ENCODE measurements at places on chromosomes 2 and 18.
A peak's percentile ranks its signal among the peaks of the same experiment; 100 is the strongest.

GRCh38 chr2:145220496-145220895, 700.6 kb upstream of the ZEB2 start:
- no peak for DNase-seq

DNA sequence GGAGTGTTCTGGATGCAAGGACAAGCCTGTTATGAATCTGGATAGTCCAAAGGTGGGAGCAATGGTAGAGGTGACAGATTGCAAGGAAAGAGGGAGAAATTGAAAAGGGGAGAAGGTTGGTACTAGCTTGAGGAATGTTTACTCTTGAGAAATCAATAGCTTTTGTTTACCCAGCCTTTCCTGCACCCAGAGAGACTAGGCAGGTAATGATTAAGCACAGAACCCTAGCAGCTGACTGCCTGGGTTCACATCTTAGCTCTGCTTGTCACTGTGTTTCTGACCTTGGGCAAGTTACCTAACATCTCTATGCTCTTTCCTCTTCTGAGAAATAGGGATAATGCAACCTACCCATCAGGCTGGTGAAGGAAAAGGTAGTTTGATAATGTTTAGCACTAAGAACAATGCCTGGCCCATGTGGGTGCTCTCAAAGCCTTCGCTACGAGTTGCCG, 178.6 kb downstream of the MGAT5 start:
- DNase-seq, result no peak

GRCh38 chr2:214652473-214652872, 157.0 kb downstream of the BARD1 start:
- DNase-seq, result no peak

DNA sequence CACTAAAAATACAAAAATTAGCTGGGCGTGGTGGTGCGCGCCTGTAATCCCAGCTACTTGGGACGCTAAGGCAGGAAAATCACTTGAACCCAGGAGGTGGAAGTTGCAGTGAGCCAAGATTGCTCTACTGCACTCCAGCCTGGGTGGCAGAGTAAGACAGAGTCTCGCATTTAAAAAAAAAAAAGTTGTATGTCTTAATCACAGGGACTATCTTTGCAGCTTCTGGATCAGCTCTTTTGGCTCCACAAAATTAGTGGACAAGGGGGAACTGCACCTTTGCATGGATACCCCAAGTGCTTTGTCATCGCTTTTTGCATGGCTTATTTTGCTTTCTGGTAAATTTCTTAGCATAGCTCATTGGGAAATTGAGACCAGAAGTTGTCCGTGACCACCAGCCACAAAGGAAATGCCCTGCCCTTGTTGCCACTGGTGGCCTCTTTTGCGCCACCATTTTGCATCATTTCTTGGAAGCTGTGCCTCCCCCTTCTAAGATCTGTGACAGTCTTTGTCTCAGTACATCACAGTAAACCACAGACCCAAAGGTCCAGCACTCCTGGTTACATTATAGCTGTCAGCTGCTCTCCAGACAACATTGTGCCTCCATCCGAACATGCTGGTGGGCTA, 43.9 kb upstream of the PCBP1 start:
- peak; percentile 25 for DNase-seq

DNA sequence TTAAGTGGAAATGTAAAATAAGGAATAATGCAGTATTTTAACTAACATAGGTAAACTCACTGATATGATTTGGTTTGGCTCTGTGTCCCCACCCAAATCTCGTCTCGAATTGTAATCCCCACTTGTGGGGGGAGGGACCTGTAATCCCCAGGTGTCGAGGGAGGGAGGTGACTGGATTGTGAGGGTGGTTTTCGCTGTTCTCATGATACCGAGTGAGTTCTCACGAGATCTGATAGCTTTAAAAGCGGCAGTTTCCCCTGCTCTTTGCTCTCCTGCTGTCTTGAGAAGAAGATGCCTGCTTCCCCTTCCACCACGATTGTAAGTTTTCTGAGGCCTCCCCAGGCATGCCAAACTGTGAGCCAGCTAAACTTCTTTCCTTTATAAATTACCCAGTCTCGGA, 109.4 kb upstream of the LYPD6 start:
- DNase-seq, result no peak

DNA sequence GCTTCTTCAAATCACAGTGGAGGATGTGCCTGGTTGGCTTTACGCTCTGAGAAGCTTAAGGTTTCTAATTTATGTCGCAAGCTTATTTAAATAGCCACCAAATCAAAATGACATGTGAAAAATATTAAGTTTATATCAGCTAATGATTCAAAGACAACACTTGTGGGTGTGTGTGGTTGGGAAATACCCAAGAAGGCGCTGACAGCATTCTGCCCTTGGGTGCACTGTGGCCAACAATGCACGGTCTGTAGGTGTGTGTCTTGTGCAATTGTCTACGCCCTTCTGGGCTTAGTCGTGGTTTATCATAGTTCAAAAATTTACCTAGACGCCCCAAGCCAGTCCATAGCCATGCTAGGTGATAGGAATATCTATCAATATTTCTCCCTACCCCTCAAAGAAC, 60.9 kb downstream of the KCTD1 start:
- peak; percentile 16 for DNase-seq

GRCh38 chr18:31255953-31256352, 62.0 kb upstream of the DSG1 start:
- no peak for DNase-seq

- DNase-seq, result no peak
These were observed 164.8 kb downstream of the PRKCE start for GRCh38 chr2:45816272-45816671.

DNA sequence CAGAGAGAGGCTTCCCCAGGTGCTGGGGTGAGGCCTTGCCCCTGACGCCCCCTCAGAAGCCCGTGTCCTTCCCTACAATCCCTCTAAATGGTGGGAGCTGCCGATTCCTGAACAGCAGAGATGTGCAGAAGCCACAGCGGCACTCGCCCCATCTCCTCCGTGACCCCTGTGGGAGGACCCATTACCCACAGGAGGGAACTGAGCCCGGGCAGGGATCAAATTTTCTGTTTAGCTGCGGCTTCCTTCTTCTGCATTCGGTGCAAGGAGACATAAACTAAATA, 181.2 kb upstream of the RAB6C start:
- no peak for DNase-seq

DNA sequence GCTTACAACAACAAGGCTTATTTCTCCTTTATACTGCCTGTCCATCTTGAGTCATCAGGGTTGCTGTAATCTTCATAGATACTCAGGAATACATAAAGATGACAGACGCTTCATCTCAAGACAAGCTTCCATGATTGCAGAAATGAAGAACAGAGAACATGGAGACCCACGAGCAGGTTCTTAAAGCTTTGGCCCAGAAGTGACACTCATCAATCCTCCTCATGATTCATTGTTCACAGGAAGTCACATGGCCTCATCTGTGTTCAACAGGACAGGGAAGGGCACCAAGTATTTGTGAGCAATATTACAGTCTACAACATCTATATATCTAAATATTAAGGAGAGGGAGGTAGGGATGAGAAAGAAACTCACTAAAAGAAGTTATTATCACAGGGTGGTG, 36.5 kb upstream of the PGAP1 start:
- no peak for DNase-seq

DNA sequence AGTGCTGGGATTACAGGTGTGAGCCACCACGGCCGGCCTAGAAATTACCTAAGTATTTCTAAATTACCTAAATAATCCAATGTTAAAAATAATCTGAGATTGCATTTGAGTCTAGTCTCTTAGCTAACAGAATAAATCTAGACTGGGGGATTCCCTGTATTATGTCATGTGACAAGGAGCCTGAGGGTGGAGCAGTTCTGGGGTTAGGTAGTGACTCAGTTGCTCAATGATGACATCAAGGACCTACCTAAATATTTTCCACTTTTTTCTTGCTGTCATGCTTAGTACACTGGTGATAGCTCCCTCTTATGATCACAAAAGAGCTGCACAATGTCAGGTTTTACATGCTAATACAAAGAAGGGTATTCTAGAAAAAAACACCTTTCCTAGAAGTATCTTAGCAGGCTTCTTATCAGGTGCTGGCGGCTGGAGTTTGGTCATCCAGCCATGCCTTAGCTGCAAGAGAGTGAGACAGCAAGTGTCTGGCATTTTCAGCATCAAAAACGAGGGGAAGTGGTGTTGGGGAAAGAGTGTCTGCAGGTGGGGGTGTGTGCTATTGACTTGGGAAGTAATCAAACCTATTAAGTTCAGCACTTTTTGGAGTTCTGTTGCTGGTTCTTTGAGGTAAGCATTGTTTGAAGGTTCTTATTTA, 17.5 kb upstream of the CEP192 start:
- DNase-seq, result no peak

DNA sequence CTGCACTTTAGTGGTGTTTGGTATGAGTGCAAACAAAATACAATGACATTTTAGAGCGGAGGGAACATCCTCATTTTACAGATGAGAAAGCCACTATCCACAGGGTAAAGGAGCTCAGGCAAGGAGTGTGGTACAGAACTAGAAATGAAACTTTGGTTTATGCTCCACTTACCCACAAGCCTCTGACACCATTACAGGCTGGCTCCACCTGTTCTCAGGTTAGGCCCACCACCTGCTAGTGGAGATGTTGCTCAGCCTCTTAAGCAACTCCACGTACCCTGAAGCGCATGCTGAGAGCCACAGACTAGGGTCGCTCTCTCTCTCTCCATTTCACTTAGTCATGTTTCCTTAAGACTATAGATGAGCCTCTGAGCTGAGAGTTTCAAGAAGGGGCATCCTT, 130.0 kb downstream of the MBD2 start:
- no peak for DNase-seq

GRCh38 chr2:151936626-151937025, 108.4 kb upstream of the ARL5A start:
- no peak for DNase-seq

GRCh38 chr2:104332731-104333130, 521.2 kb upstream of the POU3F3 start:
- DNase-seq, result no peak

GRCh38 chr2:30265052-30266015, 34.0 kb downstream of the LBH start:
- DNase-seq, result no peak

GRCh38 chr2:195575879-195576401, 81.1 kb upstream of the SLC39A10 start:
- no peak for DNase-seq

DNA sequence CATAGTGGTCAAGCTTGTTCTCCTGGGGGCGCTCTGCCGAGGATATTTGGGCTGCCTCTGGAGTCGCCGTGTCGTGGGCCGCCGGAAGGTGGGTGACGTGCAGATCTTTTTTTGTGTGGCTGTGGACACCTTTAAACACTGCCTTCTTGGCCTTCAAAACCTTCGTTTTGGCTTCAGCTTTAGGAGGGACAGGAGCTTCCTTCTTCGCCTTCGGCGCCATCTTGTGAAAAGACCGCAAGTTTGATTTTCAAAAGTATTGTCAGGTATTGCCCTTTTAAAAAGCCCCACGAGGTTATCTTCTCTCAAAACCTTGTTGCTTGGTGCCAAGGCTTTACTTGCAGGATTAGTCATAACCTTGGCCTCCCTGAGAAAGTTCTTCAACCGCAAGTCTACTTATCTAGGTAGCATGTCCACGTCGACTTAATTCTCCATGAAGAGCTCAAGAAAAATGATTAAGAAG, 20.8 kb downstream of the LAMA3 start:
- DNase-seq, result no peak

GRCh38 chr2:85765081-85765731, 11.4 kb downstream of the ATOH8 start:
- no peak for DNase-seq

- no peak for DNase-seq
These were observed 149.7 kb downstream of the DCC start for GRCh38 chr18:52489396-52490306.

- DNase-seq, result no peak
These were observed 186.0 kb downstream of the AFF3 start for GRCh38 chr2:99956232-99957030.

- DNase-seq, result no peak
These were observed 720.3 kb upstream of the ID2 start for GRCh38 chr2:7961550-7961949.

- DNase-seq, result no peak
These were observed 36.1 kb downstream of the TET3 start for GRCh38 chr2:74020702-74021406.

- DNase-seq, result no peak
These were observed 144.4 kb downstream of the GFPT1 start for GRCh38 chr2:69242651-69243051.

DNA sequence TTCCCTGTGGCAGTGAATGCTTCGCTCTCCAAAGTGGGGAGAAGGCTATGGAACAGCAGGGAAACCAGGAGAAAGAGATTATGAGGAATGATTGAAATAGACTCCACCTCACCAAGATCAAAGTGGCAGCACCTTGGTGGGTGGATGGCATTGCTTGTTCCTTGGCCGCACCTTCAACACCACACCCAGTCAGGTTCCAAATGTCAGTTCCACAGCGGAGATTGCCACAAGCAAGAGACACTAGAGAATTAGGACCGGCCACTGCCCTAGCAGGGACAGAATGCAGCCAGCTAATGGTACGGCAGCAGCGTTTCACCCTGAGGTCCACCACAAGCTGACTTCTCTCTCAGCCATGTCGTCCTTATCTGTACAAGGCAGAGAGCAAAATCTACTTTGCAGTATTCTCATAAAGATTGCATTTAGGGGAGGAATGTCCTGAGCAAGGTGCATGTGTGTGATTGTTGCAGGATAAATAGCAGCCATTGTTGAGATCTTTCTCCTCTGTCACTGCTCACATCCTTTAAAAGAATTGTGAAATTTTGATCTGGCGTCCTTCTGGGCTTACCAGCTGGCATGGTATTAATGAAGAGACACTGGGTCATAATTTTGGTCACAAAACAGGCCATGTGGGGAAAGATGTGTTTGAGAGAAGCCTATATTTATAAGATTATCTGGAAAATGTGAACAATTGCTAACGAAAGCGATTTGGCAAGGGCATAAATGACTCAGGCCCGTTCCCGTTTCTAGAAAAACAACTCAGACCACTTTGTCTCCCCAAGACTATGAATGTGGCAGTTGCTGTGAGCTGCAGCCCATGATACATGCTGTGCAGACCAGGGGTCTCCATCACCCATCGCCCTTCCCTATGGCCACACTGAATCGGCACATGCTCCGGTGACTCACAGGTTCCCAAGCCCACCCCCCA, 228.6 kb upstream of the ID2 start:
- DNase-seq, result no peak

- DNase-seq, result no peak
These were observed 830 bp downstream of the DNER start for GRCh38 chr2:229713371-229714079.

GRCh38 chr2:144522176-144522896, 2.4 kb upstream of the ZEB2 start:
- DNase-seq, result no peak
